ENCODE measurements at places on chromosomes 7 and 10.

GRCh38 chr10:6445671-6446316, 134.3 kb downstream of the PRKCQ start:
- DNase-seq: peak; percentile 76

GRCh38 chr10:103512591-103513379, 19.3 kb downstream of the NEURL1 start:
- no peak for DNase-seq

GRCh38 chr7:25543798-25544197, 315.5 kb upstream of the NPVF start:
- DNase-seq: no peak

GRCh38 chr10:95476469-95477174, 84.5 kb downstream of the SORBS1 start:
- DNase-seq: no peak

- no peak for DNase-seq
Measured at GRCh38 chr10:34364253-34365037, 450.7 kb downstream of the PARD3 start.

- no peak for DNase-seq
Measured at GRCh38 chr7:132509643-132510042, 66.6 kb downstream of the PLXNA4 start.

DNA sequence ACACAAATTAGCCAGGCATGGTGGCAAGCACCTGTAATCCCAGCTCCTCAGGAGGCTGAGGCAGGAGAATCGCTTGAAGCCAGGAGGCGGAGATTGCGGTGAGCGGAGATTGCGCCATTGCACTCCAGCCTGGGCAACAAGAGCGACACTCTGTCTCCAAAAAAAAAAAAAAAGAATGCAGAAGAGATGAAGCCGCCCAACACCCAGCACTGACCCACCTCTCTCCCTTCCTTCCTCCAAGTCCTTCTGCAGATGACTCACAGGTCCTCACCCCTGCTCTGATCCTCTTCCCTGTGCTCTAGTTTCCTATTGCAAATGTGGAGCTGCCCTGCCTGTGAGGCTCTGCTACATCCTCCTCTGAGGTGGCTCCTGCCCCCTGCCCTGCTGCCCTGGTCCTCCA, 22.0 kb upstream of the OPALIN start:
- no peak for DNase-seq

- no peak for DNase-seq
Measured at GRCh38 chr7:48637382-48637781, 287.0 kb upstream of the CDC14C start.

- no peak for DNase-seq
Measured at GRCh38 chr10:43576062-43576461, 1.6 kb upstream of the ZNF239 start.

DNA sequence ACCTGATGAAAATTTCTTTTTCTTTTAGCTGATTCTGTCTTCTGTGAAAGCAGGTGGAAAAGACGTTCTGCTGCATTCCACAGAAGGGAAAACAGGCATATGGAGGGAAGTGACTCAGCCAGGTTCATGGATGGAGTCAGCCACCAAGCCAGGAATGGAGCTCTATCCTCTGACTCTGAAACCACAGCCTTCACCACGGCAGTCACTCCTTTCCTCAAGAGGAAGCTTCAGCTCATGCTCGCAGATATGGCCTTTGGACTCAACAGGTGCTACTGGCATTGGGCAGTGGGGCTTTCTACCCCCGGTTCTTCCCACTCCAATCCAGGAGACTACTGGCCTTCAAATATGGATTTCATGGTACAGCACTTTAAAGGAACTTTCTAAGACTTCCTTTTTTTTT, 11.5 kb upstream of the PLAU start:
- no peak for DNase-seq

DNA sequence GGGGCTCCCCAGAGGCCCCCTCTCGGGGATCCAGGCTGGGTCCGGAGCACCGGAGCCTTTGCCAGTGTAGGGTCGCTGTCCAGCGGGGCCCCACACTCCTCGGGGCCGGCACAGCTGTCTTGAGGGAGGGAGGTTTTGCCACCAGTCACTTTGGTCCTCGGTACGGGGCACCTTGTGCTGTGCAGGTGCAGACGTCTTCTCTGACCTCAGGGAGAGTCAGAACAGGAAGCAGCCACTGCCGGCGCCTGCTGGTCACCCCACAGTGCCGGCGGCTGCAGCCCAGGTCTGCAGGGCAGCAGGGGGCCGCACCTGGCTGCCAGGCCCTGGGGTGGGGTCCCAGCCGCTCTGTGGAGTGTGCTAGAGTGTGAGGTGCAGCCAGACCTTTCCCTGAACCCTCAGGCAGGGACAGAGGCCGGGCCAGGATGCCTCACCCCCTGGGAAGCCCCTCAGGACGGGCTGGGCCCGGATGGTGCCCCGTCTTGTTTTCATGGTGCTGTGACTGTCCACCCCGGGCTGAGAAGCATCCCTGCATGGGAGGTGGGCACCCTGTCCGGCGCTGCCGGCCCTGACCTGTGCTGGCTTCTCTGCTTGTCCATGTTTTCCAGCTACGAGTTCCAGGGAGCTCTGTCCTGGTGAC, 8.2 kb downstream of the MAFK start:
- DNase-seq: no peak

DNA sequence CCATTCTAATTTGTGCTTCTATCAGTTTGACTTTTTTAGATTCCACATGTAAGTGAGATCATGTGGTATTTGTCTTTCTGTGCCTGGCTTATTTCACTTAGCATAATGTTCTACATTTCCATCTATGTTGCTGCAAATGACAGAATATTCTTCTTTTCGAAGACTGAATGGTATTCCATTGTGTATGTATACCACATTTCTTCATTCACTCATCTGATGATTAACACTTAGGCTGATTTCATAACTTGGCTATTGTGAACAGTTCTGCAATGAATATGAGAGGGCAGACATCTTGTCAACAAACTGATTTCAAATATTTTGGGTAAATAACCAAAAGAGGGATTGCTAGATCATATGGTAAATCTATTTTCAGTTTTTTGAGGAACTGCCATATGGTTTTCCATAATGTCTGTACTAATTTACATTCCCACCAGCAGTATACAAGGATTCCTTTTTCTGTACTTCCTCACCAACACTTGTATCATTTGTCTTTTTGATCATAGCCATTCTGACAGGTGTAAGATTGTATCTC, 52.9 kb downstream of the ZNF22 start:
- no peak for DNase-seq

GRCh38 chr10:124688889-124689670, 55.1 kb downstream of the FAM53B start:
- DNase-seq: peak; percentile 69

GRCh38 chr7:87797798-87798403, 78.3 kb downstream of the SLC25A40 start:
- no peak for DNase-seq

DNA sequence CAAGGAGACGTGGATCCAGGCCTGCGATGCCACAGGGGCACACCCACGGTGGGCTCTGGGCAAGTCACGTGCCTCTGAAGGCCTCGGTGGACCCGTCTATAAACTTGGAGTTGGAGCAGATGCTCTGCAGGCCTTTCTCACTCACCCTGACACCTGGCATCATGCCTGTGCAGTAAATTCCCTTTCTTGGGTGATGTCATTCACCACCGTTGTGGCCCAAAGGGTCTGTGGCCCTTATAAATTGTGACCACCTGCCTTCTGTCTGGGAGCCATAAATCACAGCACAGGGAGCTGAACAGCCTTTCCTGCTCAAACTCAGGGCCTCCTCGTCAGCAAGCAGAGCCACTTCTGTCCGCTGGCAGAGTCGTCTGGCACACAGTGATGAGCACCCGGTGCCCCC, 52.2 kb downstream of the GPAM start:
- no peak for DNase-seq

GRCh38 chr7:151752816-151753595, 123.9 kb downstream of the PRKAG2 start:
- no peak for DNase-seq

GRCh38 chr7:157138101-157138423, 664 bp upstream of the UBE3C start:
- DNase-seq: no peak

All from activated T-cell treated with anti-CD3 and anti-CD28 coated beads, Interleukin-2, amount 50 U/mL, for 48 hours (primary cell).